ENCODE measurements at places on chromosomes 12 and 14. TPM values are rescaled to one million over a fixed set of nuclear protein-coding genes. Genes with fewer than 3 reads are reported as not detected.
A peak's percentile ranks its signal among the peaks of the same experiment; 100 is the strongest.

GRCh38 chr12:95085612-95086011, 12.2 kb upstream of the NR2C1 start:
- no peak for DNase-seq

The SLC6A15 gene
- 0.83 TPM for total RNA-seq

GRCh38 chr12:49961111-49961922, at the start of gene AQP5:
Gene AQP5, plus strand, starts transcription at chr12:49961872. Its CDS starts 146 bp downstream, at chr12:49962018.
- no peak for DNase-seq

DNA sequence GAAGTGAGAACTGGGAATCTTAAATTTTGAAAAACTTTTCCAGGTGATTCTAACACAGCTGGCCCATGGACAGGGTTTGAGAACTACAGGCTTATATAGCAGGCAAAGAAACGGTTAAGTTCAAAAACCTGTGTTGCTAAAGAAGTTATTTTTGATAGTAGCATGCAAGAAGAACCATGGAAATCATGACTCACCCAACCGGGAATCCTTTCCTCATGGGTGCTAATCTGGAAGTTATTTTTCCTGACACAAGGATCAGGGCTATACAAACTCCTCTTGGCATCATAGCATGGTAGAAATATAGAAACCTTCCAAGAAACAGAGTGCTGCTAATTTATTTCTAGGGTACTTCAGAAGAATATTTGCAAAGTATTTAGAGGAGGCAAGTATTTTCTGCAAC, 588.7 kb downstream of the CCER1 start:
- no peak for DNase-seq

DNA sequence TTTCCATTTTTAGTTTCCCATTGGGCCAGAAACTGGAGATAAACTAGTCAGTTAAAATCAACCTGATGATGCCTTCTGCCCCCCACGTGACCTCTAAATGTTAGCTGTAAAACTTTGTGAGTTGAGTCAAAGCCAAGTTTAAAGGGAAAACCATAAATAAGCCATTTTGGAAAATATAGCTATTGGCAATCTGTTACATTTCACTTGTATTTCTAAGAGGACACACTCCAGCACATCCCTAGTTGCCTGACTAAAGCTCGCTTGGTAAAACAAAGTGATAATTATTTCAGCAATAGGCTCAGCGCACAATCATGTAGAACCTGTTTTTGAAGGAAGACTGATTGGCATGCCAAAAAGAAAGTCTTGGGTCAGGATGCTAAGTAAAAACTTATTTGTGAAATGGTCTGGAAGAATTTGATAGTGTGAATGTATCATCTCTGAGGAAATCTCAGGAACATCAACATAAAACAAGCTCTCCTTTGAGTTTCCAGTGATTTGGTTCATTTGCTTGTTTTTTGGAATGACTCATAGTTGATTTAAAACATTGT, 49.2 kb upstream of the AEBP2 start:
- no peak for DNase-seq

- no peak for DNase-seq
Measured at GRCh38 chr12:95088379-95088778, 15.0 kb upstream of the NR2C1 start.

DNA sequence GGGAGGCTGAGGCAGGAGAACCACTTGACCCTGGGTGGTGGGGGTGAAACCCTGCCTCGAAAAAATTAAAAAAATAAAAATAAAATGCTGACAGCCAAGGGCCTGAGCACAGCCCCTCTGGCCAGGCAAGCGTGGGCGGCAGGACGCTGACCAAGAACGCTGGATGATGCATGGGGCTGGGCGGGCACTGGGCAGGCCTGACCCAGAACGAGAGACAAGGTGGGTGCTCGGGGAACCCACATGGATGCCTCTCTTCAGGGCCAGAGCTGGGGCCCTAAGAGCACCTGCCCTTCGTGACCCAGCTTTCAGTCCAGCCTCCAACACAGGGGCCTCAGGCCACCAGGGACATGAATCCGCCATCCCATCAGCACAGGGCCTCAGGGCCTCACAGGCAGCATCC, 11.3 kb downstream of the GALNT9 start:
- no peak for DNase-seq

The AGAP2 gene
- total RNA-seq, result 4.0 TPM

The RPGRIP1 gene
- total RNA-seq, result not detected

DNA sequence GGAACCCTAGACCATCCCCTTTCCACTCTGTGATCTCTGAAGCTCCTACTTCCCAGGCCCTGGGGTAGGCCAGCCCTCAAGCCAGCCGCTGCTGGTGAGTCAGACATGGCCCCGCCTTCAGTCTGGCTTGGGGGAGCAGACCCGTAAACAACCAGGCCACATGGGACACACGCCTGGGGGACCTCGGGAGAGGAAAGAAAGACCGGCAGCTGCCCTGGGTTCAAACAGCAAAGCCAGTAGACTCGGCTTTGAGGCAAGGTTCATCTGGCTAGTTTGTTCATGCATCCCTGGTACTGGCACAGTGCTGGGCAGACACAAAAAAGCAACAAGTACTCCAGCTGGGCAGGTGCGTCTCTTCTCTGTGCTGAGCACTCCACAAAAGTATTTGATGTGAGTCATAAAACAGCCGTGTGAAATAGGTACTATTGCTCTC, 101.9 kb downstream of the SETD3 start:
- no peak for DNase-seq

DNA sequence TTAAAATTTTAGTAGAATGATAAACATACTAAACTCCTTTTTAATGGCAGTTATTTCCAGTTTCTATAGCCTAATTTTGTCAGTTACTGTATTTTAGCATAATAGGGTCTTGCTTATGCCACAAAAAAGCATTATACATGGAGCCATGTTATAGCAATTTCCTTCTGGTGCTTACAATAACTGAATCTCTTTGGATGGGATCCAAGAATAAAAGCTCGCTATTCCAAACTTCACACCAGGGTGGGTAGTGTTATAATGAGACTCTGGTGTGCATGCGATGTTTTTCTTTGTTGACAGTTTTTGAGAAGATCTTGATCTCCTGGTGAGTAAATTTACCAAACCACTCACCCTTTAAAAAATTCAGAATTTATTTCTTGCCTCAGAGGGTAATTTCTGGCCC, 90.4 kb upstream of the CCDC91 start:
- DNase-seq, result no peak

DNA sequence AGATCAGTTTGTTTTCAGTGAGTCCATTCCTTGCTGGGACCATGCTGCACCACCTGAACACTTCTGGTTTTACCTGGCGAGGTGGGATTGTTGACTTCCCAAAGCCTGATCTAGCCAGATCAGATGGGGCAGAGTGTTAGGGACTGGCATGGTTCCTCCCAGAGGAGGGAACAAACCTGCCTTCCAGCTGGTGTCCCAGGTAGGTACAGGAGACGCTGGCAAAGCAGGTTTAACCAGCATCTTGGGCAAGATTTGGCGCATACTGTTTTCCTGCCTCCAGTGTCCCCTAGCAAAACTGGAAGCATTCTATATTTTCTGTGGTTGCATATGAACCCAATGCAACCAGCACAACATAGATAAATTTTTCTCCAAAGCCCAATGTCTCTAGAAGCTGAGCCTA, 14.6 kb upstream of the FOS start:
- no peak for DNase-seq

DNA sequence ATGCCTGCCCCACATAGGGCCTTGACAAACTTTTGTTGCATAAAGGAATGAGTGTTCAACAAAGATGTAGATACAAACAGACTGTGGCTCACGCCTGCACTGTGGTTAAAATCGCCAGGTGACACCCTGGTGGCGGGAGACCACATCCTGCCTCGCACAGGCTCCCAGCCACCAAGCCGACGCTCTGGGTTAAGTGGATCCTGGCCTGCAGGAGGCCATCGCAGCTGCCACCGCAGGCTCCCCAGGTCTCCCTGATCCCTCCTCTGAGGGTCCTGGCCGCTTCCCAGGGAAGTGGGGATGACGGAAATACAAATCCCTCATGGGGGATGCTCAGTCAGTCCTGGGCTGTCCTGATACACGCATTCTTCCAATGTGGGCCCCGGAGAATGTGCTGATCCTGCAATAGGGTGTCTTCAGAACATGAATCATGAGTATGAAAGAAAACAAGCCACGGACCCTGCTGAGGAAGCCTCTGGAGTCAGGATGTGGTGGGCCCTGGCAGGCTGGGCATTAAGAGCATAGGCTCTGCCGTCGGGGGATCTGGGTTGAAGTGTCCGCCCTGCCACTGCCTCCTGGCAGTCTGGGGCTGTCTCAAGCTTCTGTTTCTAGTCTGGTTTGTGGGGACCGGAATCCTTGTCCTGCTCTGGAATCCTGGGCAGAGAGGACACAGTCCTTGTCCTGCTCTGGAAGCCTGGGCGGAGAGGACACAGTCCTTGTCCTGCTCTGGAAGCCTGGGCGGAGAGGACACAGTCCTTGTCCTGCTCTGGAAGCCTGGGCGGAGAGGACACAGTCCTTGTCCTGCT, 53.5 kb upstream of the BEGAIN start:
- DNase-seq, result no peak

DNA sequence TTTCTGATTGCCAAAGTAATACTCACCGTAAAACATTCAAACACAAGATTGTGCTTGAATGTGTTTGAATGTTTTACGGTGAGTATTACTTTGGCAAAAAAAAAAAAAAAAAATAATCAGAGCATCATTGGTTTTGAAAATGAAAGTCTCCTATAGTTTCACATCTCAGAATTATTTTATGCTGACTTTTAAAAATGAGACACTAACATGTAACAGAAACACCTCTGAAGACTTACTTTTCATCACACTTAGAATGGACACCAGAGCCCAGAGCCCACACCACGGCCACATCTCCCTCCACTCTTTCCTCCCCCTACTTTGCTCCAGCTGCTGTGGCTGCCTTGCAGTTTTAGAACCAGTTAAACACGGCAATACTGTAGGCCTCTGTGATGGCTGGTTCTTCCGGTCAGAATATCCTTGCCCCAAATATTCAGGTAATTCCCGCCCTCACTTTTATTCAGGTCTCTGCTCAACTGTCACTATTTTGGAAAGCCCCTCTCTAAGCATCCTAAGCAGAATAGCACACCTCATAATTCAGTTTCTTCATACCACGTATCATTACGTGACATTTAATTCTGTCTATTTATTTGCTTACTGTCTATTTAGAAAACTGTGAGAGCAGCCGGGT, 138.9 kb upstream of the MAX start:
- no peak for DNase-seq

The ACSS3 gene
- total RNA-seq, result 12.1 TPM

DNA sequence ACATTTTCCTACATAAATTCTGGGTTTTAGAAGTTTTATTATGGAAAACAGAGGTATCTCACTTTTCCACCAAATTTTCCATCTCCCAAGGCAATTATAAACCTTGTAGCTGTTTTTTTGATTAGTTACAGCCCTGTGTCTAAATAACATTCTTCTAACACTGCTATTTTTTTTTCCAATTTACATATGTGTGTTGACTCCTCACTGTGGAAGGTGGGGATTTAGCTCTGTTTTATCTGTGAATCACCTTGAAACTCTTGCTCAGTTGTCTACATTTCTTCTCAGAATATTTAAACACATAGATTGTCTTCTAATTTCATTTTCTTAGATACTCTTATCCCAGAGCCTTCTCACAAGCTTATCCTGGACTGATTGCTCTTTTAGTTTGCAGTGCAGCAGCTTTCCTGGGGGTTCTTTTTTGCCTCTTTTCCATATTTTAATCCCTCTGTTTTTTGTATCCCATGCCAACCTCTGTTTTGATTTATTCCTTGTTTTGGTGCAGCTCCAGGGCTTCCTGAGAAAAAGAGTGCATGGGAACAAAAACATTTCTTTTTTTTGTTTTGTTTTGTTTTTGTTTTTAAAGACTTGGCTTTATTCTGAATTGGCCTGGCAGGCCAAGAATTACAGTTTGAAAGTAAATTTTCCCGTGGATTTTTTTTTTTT, 36.7 kb downstream of the TBC1D15 start:
- no peak for DNase-seq

- DNase-seq, result peak; percentile 55
Measured at GRCh38 chr14:77985211-77985615, 185.0 kb upstream of the NRXN3 start.

GRCh38 chr14:54646626-54647025, 79.7 kb downstream of the SAMD4A start:
- no peak for DNase-seq

The COX14 gene
- 93.4 TPM for total RNA-seq

DNA sequence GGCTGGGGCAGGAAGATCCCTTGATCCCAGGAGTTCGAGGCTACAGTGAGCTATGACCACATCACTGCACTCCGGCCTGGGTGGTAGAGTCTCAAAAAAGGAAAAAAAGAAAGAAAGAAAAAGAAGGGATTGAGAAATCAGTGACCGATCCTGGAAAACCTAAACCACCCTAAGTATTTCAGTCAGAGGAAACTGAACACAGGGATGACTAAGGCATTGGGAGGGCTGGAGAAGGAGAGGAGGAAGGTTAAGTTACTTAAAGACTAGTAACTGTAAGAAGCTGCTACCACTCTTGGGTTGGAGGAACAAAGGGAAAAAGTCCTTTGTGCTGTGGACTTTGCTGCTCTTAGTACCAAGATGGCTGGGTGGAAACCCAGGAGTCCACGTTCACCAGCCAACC, 10.6 kb downstream of the HHIPL1 start:
- no peak for DNase-seq

- DNase-seq, result no peak
Measured at GRCh38 chr12:6608592-6609281, 1.6 kb upstream of the CHD4 start.

DNA sequence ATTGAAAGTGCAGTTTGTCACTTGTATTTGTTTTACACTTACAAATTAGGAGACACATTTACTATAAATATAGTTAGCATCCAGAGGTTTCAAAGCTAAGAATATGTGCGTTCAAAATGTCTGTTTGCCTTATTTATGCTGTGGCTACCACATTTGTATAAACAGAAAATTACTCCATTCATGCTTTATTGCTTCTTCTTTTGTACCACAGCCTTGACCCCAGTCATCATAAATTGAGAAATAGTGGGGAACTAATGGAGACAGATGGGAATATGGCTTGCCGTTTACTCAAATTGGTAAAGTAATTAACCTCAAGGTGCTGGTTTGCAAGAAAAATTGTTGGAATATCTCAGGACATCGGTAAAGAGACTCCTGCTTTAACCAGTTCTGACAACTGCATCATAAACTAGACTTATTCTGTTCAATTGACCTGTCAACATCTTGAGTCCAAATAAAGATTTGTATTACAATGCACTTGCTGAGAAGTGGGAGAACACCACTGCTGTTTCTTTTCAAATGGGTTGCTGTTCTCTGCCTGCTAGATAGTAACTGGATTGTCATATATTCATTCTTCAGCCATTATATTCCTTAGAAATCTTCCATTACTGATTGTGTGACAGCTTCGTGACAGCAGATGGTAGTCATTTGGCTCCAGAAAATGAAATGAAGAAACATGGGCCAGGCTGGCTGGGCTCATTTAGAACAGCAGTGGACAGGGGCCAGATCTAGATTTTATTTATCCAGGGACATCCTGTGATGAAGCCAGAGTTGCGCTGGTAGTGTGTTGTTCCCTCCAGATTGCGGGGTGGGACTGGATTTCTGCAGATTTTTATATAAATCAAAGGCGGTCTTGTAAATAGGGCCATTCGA, 354.4 kb downstream of the EGLN3 start:
- DNase-seq, result no peak

DNA sequence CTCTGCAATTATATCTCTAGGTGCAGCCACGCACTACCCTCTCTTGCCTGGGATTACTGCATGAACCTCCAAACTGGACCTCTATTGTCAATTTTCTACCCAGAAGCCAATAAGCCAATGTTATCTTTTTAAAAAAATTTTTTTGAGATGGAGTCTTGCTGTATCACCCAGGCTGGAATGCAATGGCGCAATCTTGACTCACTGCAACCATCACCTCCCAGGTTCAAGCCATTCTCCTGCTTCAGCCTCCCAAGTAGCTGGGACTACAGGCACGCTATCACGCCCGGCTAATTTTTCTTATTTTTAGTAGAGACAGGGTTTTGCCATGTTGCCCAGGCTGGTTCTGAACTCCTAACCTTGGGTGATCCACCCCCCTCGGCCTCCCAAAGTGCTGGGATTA, 11.2 kb upstream of the PXN start:
- no peak for DNase-seq

The RFLNA gene
- total RNA-seq, result 1.2 TPM

Measured in esophagus muscularis mucosa (tissue), 4 donors.